Activated naive CD8-positive, alpha-beta T cell treated with anti-CD3 and anti-CD28 coated beads, Interleukin-2, amount 50 U/mL, for 24 hours (primary cell): ENCODE measurements at places on chromosomes 4 and X.

DNA sequence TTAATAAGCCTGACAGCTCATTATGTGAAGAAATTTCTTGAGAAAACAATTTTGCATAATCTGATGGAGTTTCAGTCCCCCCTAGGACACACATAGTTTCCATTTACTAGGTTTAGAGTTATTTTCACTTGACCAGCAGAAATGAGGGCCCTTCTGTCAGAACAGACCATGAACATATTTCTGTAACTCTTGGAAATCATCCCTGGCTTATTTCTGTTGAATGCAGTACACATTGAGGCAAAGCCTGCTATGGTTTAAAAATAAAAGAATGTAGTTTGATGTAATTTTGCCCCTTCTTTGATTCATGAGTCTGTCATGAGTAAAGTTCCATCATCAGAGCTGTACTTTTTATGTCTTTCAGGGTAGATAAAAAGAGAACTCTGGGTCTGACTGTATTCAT is 104.6 kb upstream of the ETNPPL start:
- H3K27ac ChIP-seq: no peak overlapping the region
- no peak for DNase-seq
- no peak overlapping the region for H3K4me3 ChIP-seq

DNA sequence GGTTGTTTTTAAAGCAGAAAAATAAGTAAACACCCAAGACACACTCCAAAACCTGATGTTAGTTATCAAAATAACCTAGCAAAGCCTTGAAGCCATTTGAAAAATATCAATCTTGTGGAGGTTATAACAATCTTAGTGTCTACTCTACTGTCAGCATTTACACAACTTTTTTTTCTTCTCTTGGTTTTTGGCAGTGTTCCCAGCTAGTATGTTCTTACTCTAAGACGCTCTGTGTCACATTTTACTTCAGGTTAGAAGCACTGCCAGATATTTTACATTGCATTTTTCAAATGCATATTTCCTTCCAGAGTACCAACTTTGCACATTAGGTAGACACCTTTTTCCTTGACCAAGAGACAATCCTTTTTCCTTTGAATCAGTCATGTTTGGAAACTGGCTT is 114.0 kb upstream of the INPP4B start:
- H3K4me3 ChIP-seq: no peak overlapping the region
- H3K4me1 ChIP-seq: no peaks in the 10 kb centered on the region
- H3K27ac ChIP-seq: no peak overlapping the region
- no peak for DNase-seq
- no peaks in the 10 kb centered on the region for H3K36me3 ChIP-seq
- H3K27me3 ChIP-seq: peaks cover 4% of the 10 kb centered on the region

GRCh38 chrX:132822634-132823012 is 135.8 kb downstream of the HS6ST2 start:
- H3K27ac ChIP-seq: no peak overlapping the region
- H3K4me3 ChIP-seq: no peak overlapping the region
- no peaks in the 10 kb centered on the region for H3K27me3 ChIP-seq
- no peaks in the 10 kb centered on the region for H3K4me1 ChIP-seq
- no peak for DNase-seq

- no peak for DNase-seq
- H3K4me3 ChIP-seq: no peak overlapping the region
- peaks cover 9% of the 10 kb centered on the region for H3K4me1 ChIP-seq
These were observed 40.2 kb upstream of the MAGED1 start for GRCh38 chrX:51853251-51853650.

DNA sequence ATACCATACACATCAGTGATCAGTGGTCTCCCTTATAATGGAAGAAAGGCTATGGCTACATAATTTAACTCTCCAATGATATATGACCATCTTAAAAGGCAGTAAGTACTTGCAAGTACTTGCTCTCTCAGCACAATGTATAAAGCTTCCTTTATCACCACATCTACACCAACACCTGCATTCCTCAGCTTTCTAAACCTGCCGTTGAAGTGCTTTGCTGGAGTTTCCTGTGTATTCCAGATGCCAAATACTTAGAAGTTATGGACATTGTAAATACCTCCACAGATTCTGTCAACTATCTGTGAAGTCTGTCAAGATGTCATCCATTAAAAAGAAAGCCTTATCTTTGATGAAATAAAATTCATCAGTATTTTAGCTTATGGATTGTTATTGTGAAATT is 335.0 kb upstream of the GALNTL6 start:
- H3K27ac ChIP-seq: no peak overlapping the region
- H3K36me3 ChIP-seq: no peaks in the 10 kb centered on the region
- DNase-seq: no peak

- no peaks in the 10 kb centered on the region for H3K36me3 ChIP-seq
- H3K27me3 ChIP-seq: peaks cover 2% of the 10 kb centered on the region
- no peak overlapping the region for H3K27ac ChIP-seq
- DNase-seq: no peak
These were observed 34.0 kb upstream of the ARSH start for GRCh38 chrX:2972391-2972790.

DNA sequence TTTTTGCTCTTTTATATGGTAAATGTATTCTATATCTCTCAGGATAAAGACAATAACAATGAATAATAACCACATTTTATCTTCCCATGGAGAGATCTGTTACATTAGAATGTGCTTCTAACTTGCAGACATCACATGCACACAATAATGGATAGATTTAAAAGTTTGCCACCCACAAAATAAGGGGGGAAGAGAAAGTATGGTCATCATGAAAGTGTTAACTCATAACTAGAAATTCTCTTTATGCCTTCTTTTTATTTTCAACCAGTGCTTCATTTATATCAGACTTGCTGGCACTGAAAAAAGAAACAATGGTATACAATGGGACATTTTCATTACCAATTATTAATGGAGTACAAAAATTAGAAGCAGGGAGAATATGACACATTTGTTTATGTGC is 470.0 kb downstream of the FAT4 start:
- no peak overlapping the region for H3K4me3 ChIP-seq
- no peaks in the 10 kb centered on the region for H3K27me3 ChIP-seq
- no peaks in the 10 kb centered on the region for H3K4me1 ChIP-seq
- no peak overlapping the region for H3K27ac ChIP-seq

GRCh38 chr4:153365003-153365402 is 20.5 kb downstream of the MND1 start:
- no peak overlapping the region for H3K4me3 ChIP-seq
- no peak for DNase-seq
- H3K27me3 ChIP-seq: no peaks in the 10 kb centered on the region
- H3K36me3 ChIP-seq: peaks cover 72% of the 10 kb centered on the region
- H3K4me1 ChIP-seq: peaks cover 20% of the 10 kb centered on the region

GRCh38 chr4:41359836-41360213 is 103.1 kb downstream of the UCHL1 start:
- no peak for DNase-seq
- peaks cover 41% of the 10 kb centered on the region for H3K27me3 ChIP-seq
- no peak overlapping the region for H3K4me3 ChIP-seq
- no peak overlapping the region for H3K27ac ChIP-seq
- H3K36me3 ChIP-seq: no peaks in the 10 kb centered on the region

- H3K4me3 ChIP-seq: no peak overlapping the region
- DNase-seq: no peak
- H3K36me3 ChIP-seq: no peaks in the 10 kb centered on the region
- H3K4me1 ChIP-seq: peaks cover 29% of the 10 kb centered on the region
These were observed 5.5 kb upstream of the ING2 start for GRCh38 chr4:183499389-183499788.

DNA sequence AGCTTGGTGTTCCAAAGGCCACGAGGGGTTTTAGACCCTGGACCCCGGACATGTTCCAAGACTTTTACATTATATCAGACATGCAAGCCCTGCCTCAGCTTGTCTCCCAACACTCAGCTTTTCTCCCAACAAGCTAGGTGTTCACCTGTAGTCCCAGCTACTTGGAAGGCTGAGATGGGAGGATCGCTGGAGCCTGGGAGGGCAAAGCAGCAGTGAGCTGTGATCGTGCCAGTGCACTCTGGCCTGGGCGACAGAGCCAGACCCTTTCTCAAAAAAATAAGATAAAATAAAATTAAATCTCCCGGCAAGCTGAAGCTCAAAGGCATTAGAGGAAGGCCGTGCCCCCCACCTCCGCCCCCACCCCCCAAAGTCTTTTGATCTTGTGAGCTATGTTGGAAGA is 13.7 kb downstream of the CTAG1A start:
- peaks cover 2% of the 10 kb centered on the region for H3K27me3 ChIP-seq
- H3K4me1 ChIP-seq: peaks cover 3% of the 10 kb centered on the region
- no peak overlapping the region for H3K27ac ChIP-seq
- no peaks in the 10 kb centered on the region for H3K36me3 ChIP-seq

GRCh38 chr4:184911310-184911709 is 85.5 kb upstream of the ACSL1 start:
- H3K27me3 ChIP-seq: peaks cover 2% of the 10 kb centered on the region
- no peak overlapping the region for H3K27ac ChIP-seq
- H3K36me3 ChIP-seq: peaks cover 3% of the 10 kb centered on the region
- no peak overlapping the region for H3K4me3 ChIP-seq
- no peak for DNase-seq

- H3K36me3 ChIP-seq: no peaks in the 10 kb centered on the region
- H3K27ac ChIP-seq: no peak overlapping the region
- no peak overlapping the region for H3K4me3 ChIP-seq
- peaks cover 6% of the 10 kb centered on the region for H3K4me1 ChIP-seq
- no peak for DNase-seq
- H3K27me3 ChIP-seq: no peaks in the 10 kb centered on the region
These were observed 56.1 kb downstream of the FAM13A start for GRCh38 chr4:89000844-89001360.

DNA sequence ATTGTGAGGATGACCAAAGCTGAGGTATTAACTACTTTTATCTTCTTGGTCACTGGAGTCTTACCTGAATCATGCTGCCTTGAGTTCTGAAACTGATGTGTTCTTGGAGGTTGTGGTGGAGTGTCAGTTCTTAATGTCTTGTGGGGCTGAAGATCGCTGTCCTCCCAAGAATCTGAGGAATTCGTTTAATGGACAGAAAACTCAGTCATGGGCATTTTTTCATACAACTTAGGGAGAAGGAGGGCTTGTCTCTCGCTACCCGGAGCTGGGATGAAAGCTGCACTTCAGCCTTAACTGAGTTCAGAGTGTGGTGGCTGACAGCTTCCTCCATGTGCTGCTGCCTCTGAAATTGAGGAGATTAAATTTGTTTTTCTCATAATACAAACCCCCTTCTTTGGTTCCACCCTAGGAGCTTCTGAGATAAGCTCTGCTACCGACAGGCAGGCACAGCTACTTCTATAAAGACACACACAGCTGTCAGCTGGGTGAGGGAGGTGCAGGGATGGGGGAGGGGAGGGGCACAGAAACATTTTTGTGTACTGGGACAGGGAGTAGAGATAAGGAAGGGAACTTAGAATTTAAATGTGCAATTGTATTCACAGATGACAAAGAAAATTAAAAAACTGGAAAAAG is 30.8 kb downstream of the RBBP7 start:
- DNase-seq: no peak
- H3K4me3 ChIP-seq: no peak overlapping the region
- H3K36me3 ChIP-seq: peaks cover 19% of the 10 kb centered on the region
- H3K27me3 ChIP-seq: no peaks in the 10 kb centered on the region

DNA sequence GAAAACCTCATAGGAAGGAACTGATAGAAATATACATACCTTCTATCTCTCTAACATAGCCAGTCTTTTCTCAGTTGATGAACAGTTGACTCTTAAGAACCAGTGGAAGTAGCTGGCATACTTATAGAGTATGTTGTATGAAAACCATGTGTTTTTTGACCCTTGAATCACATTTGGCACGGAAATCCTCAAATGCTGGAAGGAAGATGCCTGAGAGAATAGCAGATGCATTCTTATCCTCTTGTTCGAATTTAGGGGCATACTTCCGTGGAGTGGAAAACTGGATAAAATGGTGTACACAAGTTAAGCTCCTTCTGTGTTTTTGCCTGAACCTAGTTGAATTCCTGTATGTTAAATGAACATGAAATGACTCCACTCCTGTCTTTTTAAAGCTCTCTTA is 145.5 kb downstream of the PCDH7 start:
- no peaks in the 10 kb centered on the region for H3K27me3 ChIP-seq
- no peak overlapping the region for H3K27ac ChIP-seq
- H3K4me3 ChIP-seq: no peak overlapping the region

GRCh38 chr4:7145291-7145934 is 46.9 kb upstream of the SORCS2 start:
- H3K27ac ChIP-seq: no peak overlapping the region
- H3K36me3 ChIP-seq: no peaks in the 10 kb centered on the region
- H3K4me3 ChIP-seq: no peak overlapping the region
- no peak for DNase-seq
- H3K4me1 ChIP-seq: no peaks in the 10 kb centered on the region

DNA sequence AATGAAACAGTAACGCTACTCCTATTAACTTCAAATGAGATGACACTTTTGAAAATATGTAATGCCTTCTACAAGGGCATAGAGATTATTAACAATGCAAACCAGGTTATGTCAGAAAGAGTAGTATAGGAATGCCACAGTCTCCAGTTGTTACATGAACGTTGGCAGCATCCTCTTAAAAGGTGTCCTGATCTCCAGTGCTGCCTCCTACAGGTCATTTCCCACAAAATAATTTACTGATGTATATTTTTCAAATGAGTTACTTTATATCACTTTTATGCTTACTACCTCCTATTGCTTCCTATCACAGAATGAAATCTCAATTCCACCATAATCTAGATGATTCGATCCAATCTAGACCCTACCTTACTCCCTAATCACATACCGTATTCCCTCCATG is 195.2 kb upstream of the EPHA5 start:
- no peaks in the 10 kb centered on the region for H3K27me3 ChIP-seq
- H3K4me3 ChIP-seq: no peak overlapping the region
- no peaks in the 10 kb centered on the region for H3K4me1 ChIP-seq
- no peak for DNase-seq
- no peak overlapping the region for H3K27ac ChIP-seq

DNA sequence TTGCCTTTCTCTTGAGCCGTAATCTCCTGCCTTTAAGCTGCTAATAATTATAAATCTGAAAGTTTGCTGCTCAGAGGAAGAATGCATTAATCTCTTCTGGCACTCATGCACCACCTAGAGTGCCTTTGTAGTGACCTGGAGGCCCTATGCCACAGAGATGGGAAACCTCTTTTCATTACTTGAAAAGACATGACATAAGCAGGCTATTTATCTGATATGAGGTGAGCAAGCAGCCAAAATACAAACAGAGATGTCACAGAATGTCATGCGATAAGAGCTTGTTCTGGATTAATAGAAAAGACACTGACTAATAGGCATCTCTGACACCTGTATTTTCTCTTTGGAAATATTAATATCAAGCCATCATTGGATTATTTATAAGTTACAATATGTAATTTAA is 42.3 kb downstream of the GABRB1 start:
- no peak overlapping the region for H3K4me3 ChIP-seq
- H3K4me1 ChIP-seq: peaks cover 2% of the 10 kb centered on the region
- DNase-seq: no peak
- no peaks in the 10 kb centered on the region for H3K36me3 ChIP-seq
- H3K27me3 ChIP-seq: no peaks in the 10 kb centered on the region
- no peak overlapping the region for H3K27ac ChIP-seq

- no peak overlapping the region for H3K4me3 ChIP-seq
- H3K27me3 ChIP-seq: no peaks in the 10 kb centered on the region
- H3K4me1 ChIP-seq: peaks cover 4% of the 10 kb centered on the region
- no peak overlapping the region for H3K27ac ChIP-seq
- no peaks in the 10 kb centered on the region for H3K36me3 ChIP-seq
These were observed 19.5 kb upstream of the ZNF41 start for GRCh38 chrX:47502316-47503125.

GRCh38 chrX:63785708-63786040 is 660 bp upstream of the ARHGEF9 start:
- peak overlapping the region; percentile 24 for H3K4me3 ChIP-seq
- peaks cover 3% of the 10 kb centered on the region for H3K27me3 ChIP-seq
- no peak for DNase-seq
- peaks cover 2% of the 10 kb centered on the region for H3K4me1 ChIP-seq
- no peaks in the 10 kb centered on the region for H3K36me3 ChIP-seq
- H3K27ac ChIP-seq: no peak overlapping the region

- H3K27ac ChIP-seq: no peak overlapping the region
- no peaks in the 10 kb centered on the region for H3K27me3 ChIP-seq
- H3K4me3 ChIP-seq: no peak overlapping the region
These were observed 14.4 kb downstream of the KCTD8 start for GRCh38 chr4:44434247-44434646.
